ENCODE measurements at places on chromosomes 12 and 14.

- no peak for DNase-seq
Measured at GRCh38 chr14:88092529-88092928, 87.6 kb downstream of the GPR65 start.

GRCh38 chr12:75478116-75478794 lies 2.3 kb upstream of the GLIPR1 start:
- DNase-seq, result no peak

GRCh38 chr12:128356547-128356946 lies 89.6 kb downstream of the TMEM132C start:
- DNase-seq, result no peak

DNA sequence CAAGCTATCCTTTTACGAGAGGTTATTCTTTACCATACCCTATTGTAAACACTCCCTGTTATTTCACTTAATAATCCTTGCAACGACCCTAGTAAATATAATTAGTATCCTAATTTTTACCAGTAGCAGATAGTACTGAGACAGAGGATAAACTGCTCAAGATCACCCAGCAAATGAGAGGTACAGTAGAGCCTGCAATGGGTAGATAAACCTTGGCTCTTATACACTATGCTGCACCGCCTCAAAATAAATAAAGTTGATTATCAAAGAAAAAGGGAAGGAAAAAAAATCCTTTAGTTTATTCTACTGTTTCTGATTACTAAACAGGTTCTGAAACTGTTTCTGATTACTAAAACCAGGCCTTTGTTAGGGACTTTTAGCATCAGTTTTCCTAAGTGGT lies 22.5 kb downstream of the YBX3 start:
- DNase-seq, result no peak

DNA sequence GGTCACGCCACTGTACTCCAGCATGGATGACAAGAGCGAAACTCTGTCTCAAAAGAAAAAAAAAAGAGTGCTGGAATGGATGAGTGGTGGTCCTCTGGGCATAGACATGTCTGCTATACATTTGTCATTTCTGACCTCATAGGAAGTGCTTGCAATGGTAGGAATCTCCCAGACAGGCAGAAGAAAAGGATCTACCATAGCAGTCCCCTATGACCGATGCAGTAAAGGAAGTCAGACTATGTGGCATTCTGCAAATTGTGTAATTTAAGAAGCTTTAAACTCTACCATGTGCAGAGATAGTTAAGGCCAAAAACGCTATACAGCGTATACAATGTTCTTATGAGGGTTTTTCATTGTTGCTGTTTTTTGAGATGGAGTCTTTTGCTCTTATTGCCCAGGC lies 24.7 kb upstream of the RAP1B start:
- no peak for DNase-seq

- no peak for DNase-seq
Measured at GRCh38 chr12:112325157-112325556, 57.1 kb downstream of the HECTD4 start.

- DNase-seq, result no peak
Measured at GRCh38 chr12:24928131-24928530, 20.8 kb downstream of the BCAT1 start.

GRCh38 chr14:103133210-103134140 lies 10.2 kb downstream of the TNFAIP2 start:
- DNase-seq, result no peak

- DNase-seq, result no peak
Measured at GRCh38 chr12:82959821-82960220, 273.1 kb downstream of the TMTC2 start.

DNA sequence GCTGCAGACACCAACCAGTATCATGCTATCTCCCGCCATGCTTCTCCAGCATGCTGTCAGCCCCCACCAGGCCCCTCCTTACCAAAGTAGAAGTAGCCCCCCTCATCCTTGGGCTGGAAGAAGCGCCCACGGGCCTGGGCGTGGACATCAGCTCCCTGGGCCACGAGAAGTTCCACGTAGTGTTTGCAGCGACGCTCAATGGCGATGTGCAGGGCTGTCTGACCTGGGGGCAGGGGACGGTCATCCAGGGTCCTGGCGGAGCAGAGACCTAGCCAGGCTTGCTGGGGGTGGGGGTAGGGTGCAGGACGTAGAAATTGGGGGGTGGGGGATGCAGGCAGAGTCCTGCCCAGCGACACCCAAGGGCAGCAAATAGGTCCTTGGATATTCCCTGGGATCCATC lies 32.7 kb downstream of the TRPV4 start:
- DNase-seq, result no peak

DNA sequence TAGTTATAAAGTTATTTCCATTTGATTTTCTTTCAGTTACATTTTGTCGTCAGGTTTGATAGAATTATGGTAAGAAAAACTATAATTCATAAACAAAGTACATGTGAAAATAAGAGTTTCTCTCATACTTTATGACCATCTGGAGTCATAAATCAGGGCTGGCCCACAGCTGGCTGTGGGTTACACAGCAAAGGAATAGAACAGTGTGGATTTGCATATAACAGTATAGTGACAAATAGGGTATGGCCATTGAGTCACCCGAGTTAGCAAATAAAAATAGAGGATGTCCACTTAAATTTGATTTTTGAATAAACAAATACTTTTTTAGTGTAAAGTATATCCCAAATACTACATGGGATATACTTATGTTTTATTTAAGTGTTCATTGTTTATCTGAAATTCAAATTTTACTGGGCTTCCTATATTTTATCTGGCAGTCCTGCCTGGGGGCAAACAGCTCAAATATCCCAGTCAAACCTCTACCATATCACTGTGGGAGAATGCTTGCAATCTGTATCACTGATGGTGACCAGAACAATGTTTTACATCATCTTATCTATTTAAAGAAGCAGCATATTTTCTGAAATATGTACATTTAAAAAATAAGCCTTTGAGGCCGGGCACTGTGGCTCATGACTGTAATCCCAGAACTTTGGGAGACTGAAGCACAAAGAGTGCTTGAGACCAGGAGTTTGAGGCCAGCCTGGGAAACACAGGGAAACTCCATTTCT lies 65.5 kb downstream of the KSR2 start:
- no peak for DNase-seq

GRCh38 chr12:114783089-114783618 lies 99.2 kb upstream of the TBX3 start:
- no peak for DNase-seq

- DNase-seq, result no peak
Measured at GRCh38 chr12:77153706-77154105, 88.3 kb upstream of the E2F7 start.

DNA sequence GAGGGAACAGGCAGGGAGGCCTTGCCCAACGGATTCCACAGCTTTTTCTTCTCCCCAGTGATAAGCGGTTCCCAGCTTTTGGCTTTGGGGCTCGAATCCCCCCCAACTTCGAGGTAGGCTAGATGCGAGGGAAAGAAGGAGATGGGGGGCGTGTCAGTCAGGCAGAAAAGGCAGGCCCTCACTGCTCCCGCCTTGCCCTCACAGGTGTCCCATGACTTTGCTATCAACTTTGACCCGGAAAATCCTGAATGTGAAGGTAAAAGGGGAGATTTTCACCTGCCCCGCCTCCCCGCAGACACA lies 4.9 kb downstream of the CPNE6 start:
- DNase-seq, result no peak

- DNase-seq, result no peak
Measured at GRCh38 chr14:93527203-93527607, 96.5 kb downstream of the UNC79 start.

GRCh38 chr12:110857528-110857927 lies 10.7 kb downstream of the CCDC63 start:
- DNase-seq, result no peak

DNA sequence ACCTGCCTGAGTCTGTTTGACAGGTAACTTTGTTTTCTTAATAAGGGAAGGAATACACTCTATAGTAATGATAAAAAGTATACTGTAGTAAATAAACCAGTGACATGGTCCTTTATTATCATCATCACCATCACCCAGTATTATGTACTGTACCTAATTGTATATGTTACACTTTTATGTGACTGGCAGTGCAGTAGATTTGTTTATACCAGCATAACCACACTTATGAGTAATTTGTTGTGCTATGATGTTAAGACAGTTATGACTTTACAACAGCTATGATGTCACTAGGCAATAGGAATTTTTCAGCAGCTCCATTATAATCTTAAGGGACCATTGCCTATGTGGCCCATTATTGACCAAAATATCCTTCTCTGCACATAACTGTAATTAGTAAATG lies 155.0 kb downstream of the NUBPL start:
- no peak for DNase-seq

DNA sequence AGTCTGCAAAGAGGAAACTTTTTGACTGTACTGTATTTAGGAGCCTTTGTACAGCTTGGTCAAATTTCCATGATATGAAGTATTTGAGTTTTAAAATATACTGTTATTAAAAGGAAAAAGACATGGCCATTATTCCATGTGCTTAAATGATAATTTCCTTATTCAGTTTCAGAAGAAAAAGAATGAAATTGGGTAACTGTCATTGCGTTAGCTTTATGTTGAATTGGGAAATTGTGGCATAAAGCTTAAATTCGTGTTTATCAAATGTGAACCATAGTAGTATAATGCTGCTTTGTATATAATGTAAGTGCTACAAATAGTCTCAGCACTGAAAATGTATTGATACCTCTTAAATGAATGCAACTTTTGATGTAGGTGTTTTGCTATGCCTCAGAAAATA lies 64.9 kb downstream of the ETNK1 start:
- no peak for DNase-seq

GRCh38 chr14:101474563-101475455 lies 86.5 kb upstream of the DIO3 start:
- no peak for DNase-seq

- DNase-seq, result no peak
Measured at GRCh38 chr12:50505675-50506530, 1.1 kb downstream of the DIP2B start.

- no peak for DNase-seq
Measured at GRCh38 chr12:105825141-105825540, 313.6 kb downstream of the NUAK1 start.

DNA sequence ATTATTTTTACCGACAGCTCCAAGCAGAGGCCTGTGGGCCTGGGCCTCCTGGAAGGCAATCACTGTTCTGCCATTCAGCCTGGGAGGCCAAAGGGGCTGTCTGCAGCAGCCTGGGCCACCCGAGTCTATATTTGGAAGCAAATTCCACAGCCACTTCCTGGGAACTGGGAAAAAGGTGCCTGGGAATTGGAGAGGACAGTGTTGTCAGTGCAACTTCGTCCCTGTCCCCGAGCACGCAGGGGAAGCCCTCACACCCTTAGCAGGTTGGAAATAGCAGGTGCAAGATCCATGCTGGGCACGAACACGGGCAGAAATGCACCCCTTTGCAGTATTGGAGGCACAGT lies 9.6 kb upstream of the TBX5 start:
- DNase-seq, result no peak

- no peak for DNase-seq
Measured at GRCh38 chr12:1595690-1596347, 1.4 kb upstream of the FBXL14 start.

DNA sequence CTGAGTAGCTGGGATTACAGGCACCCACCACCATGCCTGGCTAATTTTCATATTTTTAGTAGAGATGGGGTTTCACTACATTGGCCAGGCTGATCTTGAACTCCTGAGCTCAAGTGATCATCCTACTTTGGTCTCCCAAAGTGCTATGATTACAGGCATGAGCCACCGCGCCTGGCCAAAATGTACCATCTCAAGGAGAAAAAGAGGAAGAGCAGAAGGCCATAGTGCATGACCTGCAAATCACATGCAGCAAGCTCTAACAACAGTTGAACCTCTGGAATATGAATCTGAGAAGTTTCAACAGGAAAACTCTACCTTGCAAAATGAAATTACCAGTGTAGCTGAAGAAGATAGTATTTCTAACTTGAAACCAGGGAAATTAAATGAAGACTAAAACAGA lies 17.1 kb upstream of the SERPINA1 start:
- no peak for DNase-seq

GRCh38 chr14:61322799-61323290 lies 1.5 kb downstream of the PRKCH start:
- DNase-seq, result peak; percentile 15

- DNase-seq, result no peak
Measured at GRCh38 chr14:81344481-81345160, 55.5 kb downstream of the STON2 start.

DNA sequence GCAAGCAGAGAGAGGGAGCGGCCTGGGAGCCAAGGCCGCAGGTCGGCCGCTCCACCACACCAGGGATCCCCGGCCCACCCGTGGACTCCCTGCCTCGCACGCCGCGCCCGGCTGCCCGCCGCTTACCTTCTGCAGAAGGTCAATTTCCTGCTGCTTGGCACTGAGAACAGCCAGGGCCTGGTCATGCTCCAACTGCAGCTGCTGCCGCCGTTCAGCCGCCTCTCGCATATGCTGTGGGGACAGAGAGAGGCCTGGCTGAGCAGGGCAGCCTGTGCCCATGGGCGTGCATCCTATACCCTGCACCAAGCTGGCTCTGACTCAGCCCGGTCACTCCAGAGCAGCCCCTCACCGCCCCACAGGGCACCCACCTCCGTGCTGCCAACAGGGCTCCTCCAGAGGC lies 141.1 kb downstream of the PIWIL1 start:
- DNase-seq, result no peak

GRCh38 chr12:27233814-27234213 lies 10.3 kb upstream of the STK38L start:
- no peak for DNase-seq

GRCh38 chr12:91216871-91217270 lies 34.3 kb upstream of the DCN start:
- no peak for DNase-seq

DNA sequence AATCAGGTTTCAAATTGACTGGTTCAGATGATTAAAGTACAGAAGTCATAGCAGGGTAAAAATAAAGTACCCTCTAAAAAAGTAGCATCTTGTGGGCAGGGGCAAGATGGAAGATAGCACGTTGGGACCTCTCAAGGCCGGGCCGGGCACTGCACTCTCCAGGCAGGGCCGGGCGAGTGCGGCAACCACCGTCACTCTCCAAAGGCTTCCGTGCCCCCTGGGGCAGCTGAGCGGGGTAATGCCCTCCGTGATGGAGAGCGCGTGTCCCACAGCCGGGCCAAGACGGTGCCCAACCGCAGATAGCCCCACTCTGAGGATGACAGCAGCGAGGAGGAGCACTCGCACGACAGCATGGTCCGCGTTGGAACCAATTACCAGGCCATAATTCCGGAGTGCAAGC lies 8.6 kb upstream of the PLXNC1 start:
- DNase-seq, result no peak

- DNase-seq, result no peak
Measured at GRCh38 chr12:11758087-11758486, 108.6 kb downstream of the ETV6 start.

GRCh38 chr12:586318-587071 lies 76.8 kb downstream of the NINJ2 start:
- no peak for DNase-seq

- no peak for DNase-seq
Measured at GRCh38 chr14:103436533-103436932, 51.3 kb downstream of the MARK3 start.

DNA sequence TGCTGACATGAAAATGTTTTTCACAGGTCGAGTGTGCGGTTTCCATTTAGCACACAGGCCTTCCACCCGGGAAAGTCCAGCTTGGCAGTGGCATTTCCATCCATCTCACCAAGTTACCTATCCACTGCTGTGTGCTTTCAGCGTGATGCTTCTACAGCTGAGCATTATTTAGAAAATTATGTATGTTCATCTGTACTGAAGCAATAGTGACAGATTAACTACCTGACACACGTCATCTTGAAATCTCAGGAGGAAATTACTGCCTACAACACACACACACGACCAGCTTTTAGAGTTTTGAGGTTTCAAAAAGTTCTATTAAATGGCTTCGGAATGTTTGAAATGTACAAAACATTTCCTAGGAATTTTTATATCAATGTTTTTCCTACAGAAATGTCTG lies 39.4 kb downstream of the IFNG-AS1 start:
- no peak for DNase-seq

- DNase-seq, result no peak
Measured at GRCh38 chr12:2937500-2937899, 21.7 kb upstream of the TEAD4 start.

Data from T-helper 1 cell (primary cell).